ENCODE measurements at places on chromosomes 5 and 9. TPM values are rescaled to one million over a fixed set of nuclear protein-coding genes. Genes with fewer than 3 reads are reported as not detected.

DNA sequence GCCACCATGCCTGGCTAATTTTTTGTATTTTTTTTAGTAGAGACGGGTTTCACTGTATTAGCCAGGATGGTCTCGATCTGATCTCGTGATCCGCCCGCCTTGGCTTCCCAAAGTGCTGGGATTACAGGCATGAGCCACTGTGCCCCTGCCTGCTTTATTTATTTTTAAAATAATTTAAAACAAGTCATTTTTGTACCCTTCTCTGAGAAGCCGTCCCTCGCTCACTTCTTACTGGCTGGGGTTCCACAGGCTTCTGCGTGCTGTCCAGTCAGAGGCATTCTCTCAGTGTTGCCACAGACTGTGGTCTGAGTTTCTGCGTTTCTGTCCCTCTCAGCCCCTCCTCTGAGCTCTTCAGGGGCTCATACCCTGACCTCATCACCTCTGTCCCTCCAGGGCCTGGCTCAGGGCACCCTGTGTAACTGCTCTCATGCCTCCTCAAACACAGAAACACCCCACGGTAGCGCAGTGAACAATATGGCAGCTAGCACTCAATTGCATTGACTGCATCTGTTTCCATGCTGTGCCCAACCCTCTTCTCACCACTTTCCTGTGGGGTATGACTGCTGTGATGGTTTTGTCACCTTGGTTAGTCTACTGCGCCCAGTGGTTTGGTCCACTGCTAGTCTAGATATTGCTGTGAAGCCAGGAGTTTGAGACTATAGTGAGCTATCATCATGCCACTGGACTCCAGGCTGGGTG, 44.3 kb upstream of the SH3PXD2B start:
- DNase-seq, result no peak

- no peak for DNase-seq
Observed at GRCh38 chr5:154577416-154577815, 99.4 kb upstream of the HAND1 start.

DNA sequence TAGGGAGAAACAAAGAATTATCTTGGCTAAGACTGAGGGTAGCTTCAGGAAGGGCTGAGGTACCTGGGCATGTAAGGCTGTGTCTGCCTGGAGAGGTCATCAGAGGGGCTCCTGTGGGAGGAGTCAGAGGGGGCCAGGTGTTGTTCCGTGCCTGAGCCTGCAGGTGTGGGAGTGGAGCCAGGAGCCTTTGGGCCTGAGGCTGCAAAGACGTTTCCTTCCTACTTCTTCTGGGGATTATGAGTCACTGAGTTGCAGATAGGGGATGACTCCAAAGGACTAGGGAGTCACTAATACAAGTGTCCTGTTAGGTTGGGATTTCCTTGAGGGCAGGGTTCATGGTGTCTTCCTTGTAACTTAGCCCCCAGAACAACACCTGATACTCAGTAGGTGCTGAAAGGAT, 391.1 kb downstream of the ARHGEF28 start:
- peak; percentile 24 for DNase-seq

DNA sequence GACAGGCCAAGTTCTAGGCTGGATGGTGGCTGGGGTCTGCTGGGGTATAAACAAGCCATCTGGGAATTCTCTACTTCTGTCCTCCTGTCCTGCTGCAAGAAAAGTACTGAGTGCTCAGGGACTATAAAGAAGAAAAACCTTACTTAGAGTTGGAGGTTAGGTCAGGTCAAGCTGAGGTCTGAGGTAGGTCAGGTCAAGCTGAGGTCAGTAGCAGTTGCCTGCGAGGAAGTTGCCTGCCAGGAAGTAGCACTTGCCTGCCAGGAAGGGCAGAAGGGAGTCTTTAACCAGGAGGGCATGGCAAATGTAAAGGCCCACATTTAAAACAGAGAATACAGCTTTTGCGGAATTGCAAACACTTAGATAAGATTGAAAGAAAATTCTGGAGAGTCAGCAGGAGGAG, 51.3 kb upstream of the PRLR start:
- DNase-seq, result no peak

The RXFP3 gene
- polyA plus RNA-seq, result not detected
